ENCODE measurements at places on chromosomes 7 and 10.

DNA sequence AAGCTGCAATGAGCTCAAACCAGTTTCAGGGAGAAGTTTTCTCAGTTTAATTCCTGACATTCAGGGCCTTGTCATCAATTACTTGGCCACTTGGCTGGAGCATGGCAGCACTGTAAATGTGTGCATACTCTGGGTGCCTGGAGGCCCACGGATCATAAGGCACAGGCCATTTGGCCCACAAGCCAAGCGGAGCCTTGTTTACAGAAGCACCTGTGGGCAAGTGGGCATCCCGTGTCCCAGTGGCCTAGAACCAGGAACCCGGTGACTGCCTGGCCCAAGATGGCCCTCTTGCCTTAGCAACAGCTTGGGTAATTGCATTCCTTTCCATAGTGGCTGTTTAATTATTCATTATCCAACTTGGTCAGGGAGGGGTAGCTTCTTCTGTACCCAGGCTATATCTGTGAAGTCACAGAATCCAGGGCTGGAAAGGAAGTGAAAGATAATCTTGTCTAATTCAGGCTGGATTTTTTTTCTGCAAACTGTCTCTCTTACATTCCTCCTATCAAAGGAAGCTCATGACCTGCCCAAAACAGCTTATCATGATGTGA, 426.4 kb upstream of the ZMIZ1 start:
- DNase-seq = no peak

- no peak for DNase-seq
Measured at GRCh38 chr7:115078851-115079250, 157.0 kb downstream of the MDFIC start.

- DNase-seq = no peak
Measured at GRCh38 chr10:45253183-45253914, 62.1 kb downstream of the OR13A1 start.

DNA sequence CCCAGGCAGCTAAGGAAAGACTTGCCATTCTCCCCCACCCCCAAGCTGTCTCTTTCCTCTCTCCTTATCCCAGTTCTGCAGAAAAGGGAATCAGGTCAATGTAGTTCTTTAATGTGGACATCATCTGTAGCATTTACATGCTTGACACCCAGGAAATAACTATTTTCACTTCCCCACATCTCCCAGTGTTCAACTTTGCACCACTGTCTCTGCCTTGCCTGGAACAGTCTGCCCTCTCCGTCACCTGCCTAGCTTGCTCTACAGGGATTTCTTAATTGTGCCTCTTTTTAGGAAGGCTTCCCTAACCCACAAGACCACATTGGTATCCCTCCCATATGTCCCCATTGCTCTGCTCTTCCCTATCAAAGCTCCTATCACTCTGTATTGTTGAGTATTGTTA, 45.9 kb upstream of the TOMM7 start:
- no peak for DNase-seq

DNA sequence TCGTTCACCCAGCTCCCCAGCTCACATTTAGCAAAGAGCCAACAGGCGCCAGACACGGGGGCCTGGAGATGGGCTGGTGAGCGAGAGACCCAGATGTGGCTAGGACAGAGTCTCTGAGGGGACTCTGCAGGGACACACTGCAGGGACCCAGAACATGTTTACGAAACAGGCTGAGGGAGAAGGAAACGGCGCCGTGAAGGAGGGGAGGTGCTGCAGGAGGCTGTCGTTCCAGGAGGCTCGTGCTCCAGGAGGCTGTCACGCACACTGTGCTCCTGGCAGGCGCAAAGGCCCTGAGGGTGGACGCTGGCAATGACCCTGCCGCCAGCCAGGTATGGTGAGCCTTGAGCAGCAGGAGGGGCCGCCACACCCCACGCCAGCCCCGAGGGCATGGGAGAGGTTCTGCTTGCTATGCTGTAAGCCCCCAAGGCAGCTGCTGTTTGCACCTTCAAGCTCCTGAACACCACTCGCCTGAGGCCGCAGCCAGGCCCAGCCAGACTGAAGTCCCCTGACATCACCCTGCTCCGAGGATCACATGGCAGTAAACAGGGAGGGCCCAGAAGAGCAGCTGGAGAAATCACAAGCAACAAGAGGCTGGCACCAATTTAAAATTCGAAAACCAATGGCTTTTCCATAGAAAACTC, 27.3 kb downstream of the ADAP1 start:
- DNase-seq = no peak

- DNase-seq = no peak
Measured at GRCh38 chr7:79709574-79710409, 256.3 kb upstream of the MAGI2 start.

Measured in CD4-positive, alpha-beta T cell treated with Interleukin-15 for 4 hours (primary cell).